Right lobe of liver (tissue), 6 donors: ENCODE measurements at places on chromosomes 3 and 15. TPM values are rescaled to one million over a fixed set of nuclear protein-coding genes. Genes with fewer than 3 reads are reported as not detected.
A peak's percentile ranks its signal among the peaks of the same experiment; 100 is the strongest.

Gene LIPC
- total RNA-seq = 84.3 TPM

GRCh38 chr3:74561881-74562280 lies 52.6 kb downstream of the CNTN3 start:
- H3K36me3 ChIP-seq = no peaks in the 10 kb centered on the region
- H3K27me3 ChIP-seq = no peaks in the 10 kb centered on the region
- no peak for DNase-seq
- no peak overlapping the region for H3K4me3 ChIP-seq

DNA sequence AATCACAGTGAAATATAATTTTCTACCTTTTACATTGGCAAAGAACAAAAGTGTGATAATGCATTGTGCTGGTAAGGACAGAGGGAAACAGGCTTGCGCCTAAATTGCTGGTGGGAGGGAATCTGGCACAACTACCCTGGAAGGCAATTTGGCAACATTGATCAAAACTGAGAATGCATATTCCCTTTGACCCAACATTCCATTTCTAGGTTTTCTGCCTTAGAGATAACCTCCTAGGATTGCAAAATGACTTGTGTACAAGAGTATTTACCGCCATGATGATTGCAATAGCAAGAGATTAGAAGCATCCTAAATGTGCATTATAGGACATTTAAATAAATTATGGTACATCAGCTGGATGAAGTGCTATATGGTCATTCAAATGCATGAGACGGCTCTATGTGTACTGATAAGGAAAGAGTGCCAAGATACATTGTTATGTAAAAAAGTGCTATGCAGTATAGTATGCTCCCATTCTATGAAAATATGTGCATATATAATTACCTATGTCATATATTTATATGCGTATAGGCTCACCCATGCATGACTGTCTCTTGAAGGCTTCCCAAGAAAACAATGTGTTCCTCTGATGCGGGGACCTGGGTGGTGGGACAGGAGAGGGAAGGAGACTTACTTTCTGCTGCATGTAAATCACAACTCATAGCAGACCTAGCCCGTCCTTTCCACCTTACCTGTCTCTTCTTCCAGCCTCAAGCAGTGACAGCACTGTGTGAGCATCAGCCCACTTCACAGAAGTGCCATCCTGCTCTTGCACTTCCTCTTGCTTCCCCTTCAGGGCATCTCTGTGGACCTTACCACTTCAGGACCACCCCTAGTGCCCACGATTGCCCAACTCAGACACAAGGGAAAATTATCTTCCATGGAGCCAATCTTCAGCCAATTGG lies 249.9 kb upstream of the TLE3 start:
- H3K4me1 ChIP-seq = no peaks in the 10 kb centered on the region
- H3K36me3 ChIP-seq = no peaks in the 10 kb centered on the region
- H3K27ac ChIP-seq = no peak overlapping the region

Gene ZNF501
- total RNA-seq = 1.2 TPM

Gene AQP9
- total RNA-seq = 350 TPM

Gene IQCH
- 1.6 TPM for total RNA-seq

- no peaks in the 10 kb centered on the region for H3K4me1 ChIP-seq
- H3K4me3 ChIP-seq = peak overlapping the region; percentile 84
- no peak for DNase-seq
- H3K36me3 ChIP-seq = no peaks in the 10 kb centered on the region
These were observed 2.1 kb downstream of the CD47 start for GRCh38 chr3:108088697-108089096.

Gene GHRL
- not detected for total RNA-seq
